HS-27A (cell line): ENCODE measurements at places on chromosomes 7 and 10.

- no peak for DNase-seq
Measured at GRCh38 chr7:111529507-111530355, 32.6 kb downstream of the IMMP2L start.

DNA sequence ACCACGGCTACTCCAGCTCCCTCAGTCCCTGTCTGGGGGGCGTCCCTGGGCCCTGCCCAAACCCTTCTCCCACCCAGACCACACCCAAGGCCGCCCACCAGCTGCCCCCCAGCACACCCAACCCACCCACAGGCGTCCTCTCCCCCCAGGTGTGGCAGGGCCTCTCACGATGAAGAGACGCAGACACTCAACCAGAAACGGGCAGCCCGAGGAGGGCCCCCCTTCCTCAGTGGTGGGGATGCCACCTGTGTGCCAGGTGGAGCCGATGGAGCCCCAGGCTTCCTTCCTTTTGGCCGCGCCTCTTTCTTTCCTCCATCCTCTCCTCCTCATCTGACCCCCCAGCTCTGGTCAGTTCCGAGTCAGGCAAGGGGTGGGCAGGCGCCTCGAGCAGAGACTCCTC, 28.7 kb downstream of the ADGRA1 start:
- no peak for DNase-seq

DNA sequence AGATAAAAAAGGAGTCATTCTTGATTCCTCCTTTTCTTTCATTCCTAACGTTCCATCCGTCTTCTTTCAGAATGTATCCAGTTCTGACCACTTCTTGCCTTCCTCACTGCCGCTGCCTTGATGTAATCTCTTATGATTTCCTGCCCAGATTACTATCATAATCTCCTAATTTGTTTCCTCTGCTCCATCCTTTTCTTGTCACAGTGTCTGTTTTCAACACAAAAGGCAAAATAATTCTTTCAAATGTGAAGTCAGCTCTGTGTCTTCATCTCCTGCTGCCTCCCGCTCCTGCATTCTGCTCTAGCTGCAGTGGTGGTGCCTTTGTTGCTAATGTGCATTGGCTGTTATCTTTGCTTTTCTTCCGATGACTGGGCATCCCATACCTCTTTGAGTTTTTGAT, 150.9 kb downstream of the SND1 start:
- DNase-seq, result no peak

- DNase-seq, result no peak
Measured at GRCh38 chr10:21280971-21281572, 244.4 kb downstream of the SKIDA1 start.

DNA sequence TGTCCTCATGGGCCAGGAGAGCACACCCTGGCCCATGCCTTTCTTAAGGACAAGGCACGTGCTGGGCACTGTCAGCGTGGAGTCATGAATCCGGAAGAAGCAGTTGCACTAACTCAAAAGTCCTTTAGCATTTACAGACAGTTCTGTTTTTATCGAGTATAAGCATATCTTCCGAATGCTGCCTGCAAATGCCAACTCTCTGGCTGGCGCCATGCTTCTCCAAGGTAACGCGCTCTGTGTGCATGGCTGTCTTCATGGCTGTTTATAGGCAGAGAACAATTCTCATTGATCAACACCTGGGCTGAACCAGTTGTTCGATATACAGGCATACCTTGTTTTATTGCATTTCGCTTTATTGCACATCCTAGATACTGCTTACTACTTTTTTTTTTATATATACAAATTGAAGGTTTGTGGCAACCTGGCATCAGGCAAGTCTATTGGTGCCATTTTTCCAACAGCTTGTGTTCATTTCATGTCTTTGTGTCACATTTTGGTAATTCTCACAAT, 28.0 kb upstream of the ZNRF2 start:
- no peak for DNase-seq
